ENCODE measurements at places on chromosomes 11 and 22. TPM values are rescaled to one million over a fixed set of nuclear protein-coding genes. Genes with fewer than 3 reads are reported as not detected.

Gene SMIM38
- total RNA-seq: 1.8 TPM

Gene SHANK2
- total RNA-seq: not detected

Gene CDC42EP2
- total RNA-seq: not detected

GRCh38 chr11:57392066-57392762 lies 1.8 kb upstream of the PRG2 start:
- DNase-seq: no peak

DNA sequence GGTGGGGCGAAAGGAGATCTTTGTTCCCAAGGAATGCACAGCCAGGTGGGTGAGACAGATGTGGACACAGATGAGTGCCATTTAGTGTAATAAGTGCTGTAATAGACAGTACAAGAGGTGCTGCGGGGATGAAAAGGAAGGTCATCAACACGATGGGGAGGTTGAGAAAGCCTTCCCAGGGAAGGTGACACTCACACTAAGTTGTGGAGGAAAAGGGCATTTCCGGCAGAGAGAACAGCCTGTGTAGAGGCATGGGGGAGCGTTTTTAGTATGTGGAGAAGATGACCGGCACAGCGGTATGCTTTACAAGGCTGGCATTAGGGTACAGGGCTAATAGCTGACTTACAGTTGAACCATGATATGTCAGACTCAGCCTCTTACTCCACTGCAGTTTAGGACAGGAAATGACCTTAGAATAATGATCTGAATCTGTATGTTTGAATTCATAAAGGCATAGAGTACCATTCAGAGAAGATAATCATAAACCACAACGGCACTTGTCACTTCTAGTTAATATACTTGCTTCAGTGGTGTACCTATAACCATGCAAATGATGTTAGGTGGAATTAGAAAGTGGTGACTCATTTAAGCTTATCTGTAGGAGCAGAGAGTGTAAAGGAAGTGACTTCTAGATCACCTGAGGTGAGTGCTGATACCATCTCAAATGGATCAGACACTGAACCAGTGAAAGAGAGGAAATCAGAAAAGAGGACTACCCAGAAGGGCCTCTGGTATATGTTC lies 60.6 kb downstream of the FAM83F start:
- DNase-seq: peak; percentile 44

GRCh38 chr22:19111584-19111983 lies 10.6 kb downstream of the DGCR2 start:
- no peak for DNase-seq

GRCh38 chr11:36388071-36388470 lies 92.0 kb downstream of the PRR5L start:
- no peak for DNase-seq

GRCh38 chr22:41766476-41766875 lies 34.0 kb upstream of the CCDC134 start:
- no peak for DNase-seq

DNA sequence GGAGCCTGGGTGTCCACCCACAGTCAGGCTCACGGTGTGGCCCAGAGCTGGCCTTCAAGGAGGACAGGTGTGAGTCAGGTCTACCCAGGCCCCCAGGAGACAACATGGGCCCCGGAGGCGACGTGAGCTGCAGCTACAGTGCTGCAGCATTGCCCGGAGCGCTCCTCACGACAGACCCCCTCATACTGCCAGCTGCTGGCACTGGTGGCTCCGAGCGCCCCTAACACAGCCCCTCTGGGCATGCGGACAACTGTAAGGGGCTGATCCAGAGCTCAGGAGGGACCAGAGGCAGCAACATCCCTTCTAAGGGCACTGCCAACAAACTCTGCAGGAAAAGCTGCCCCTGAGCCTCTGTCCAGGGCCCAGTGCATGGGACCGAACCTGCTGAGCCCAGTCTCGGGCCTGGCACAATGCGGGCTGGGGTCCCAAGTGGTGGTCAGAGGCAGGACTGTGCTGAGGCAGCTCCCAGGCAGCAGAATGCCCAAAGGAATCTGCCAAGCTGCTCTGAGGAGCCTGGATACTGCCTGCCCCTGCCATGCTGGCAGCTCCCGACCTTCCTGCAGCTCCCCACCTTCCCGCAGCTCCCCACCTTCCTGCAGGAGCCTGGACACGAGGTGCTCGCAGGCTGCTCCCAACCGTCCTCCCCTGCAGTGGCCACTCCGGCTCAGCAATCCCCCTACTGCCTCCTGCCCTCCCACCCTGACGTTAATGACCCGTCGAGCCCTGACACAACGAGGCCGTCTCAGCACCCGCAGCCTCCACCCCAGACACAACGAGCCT lies 15.1 kb downstream of the CHID1 start:
- DNase-seq: no peak
